ENCODE measurements at places on chromosomes 7 and 10. TPM values are rescaled to one million over a fixed set of nuclear protein-coding genes. Genes with fewer than 3 reads are reported as not detected.
A peak's percentile ranks its signal among the peaks of the same experiment; 100 is the strongest.

- DNase-seq: no peak
Observed at GRCh38 chr10:91566115-91566514, 66.8 kb downstream of the PPP1R3C start.

- DNase-seq: no peak
Observed at GRCh38 chr10:10833955-10834354, 183.7 kb upstream of the CELF2 start.

GRCh38 chr7:133770863-133771492 is 356.2 kb upstream of the LRGUK start:
- no peak for DNase-seq

DNA sequence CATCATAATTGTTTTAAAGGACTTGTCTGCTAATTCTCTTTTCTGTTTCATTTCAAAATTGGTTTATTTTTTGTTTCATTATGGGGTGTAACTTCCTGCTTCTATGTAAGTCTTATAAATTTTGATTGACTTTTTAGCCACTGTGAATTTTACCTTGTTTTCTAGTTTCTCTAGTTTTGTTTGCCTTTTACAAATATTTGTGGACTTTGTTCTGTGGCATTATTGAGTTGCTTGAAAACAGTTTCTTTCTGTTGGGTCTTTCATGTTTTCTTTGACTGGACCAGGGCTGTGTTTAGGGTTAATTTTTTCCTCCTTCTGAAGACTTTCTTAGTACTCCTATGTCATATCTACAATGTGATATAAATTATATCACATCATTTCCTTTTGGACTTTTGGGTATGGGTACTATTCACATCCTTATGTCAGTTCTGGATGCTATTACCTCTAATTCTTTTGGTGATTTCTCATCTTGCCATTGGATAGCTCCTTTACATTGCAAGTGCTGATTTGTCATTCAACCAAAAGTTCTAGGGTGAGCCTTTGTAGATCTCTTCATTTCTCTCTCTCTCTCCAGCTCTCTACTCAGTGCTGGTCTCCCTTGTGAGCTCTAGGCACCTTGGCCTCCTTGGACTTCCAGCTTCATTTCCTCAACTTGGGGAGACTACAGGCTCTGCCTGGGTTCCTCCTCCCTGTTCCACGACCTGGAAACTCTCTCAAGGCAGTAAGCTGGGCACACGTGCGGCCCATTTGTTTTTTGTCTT is 36.9 kb downstream of the MLLT10 start:
- no peak for DNase-seq

GRCh38 chr7:43071604-43072003 is 40.8 kb upstream of the HECW1 start:
- no peak for DNase-seq

- DNase-seq: no peak
Observed at GRCh38 chr7:36802459-36803135, 78.3 kb upstream of the AOAH start.

The SEC23IP gene
- 42.0 TPM for total RNA-seq

- peak; percentile 94 for DNase-seq
Observed at GRCh38 chr10:119409906-119410305, 132.6 kb downstream of the RGS10 start.

- DNase-seq: peak; percentile 18
Observed at GRCh38 chr7:260441-261281, 29.3 kb upstream of the FOXL3 start.

GRCh38 chr7:144388950-144389349 is 14.5 kb downstream of the NOBOX start:
- no peak for DNase-seq

DNA sequence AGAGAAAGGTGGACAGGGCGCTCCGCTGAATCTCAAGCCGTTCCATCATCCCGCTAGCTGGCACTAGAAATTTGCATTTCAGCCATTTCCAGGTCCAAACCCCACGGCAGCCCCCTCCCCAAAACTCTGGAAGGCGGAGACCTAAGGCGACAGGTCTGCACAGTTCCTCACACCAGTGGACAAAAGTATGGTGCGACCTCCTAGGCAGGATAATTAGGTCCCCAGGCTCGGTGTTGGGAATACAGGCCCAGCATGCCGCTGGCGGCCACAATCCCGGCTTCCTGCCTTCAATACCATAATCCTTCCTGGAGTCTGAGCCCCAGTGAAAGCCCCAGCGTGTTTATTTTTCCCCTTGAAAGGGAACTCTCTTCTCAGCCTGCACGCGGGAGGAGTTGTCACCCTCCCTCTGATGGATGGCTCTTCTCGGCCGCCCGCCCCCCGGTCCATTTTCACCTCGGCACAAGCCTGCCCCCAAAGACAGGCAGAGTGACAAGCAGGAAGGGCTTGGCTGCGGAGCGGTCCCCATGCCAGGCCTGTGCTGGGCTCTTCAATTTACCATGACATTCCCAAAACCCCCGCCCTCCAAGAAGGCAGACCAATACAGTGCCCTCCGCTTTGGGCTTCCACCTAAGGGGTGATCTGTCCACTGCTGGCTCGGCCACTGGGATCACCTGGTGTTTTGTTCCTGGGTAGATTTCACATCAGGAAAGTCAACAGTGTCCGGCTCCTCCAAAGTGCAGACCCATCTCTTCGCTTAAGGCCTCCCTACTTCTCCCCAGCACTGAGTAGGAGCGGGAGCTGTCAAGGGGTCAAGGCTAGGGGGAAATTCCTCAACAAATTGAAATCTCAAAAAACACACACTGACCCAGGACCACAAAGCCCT is 2.2 kb downstream of the FGFR2 start:
- no peak for DNase-seq

DNA sequence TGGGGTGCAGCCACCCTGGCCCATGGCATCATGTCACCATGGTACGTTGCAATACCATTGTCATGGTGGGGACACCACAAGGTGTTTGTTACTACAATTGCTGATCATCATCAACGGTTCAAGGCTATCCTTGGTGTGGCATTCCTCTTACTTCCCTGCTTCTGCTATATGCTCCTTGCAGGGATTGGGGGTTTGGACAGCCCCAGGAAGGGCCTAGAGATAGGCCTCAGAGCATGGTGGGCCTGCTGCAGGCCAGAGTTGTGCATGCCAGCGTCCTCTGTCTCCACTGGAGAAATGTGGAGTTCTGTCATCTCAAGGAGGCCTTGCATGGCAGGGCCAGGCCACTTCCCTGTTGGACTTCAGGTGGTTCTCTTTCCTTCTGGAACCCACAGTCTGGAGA is 234.6 kb upstream of the MKI67 start:
- no peak for DNase-seq

The GSTO2 gene
- 1.9 TPM for total RNA-seq

- no peak for DNase-seq
Observed at GRCh38 chr10:21675157-21675796, 141.2 kb downstream of the MLLT10 start.

The SAMD9L gene
- total RNA-seq: 9.0 TPM

The ARHGEF5 gene
- 1.4 TPM for total RNA-seq

The ANLN gene
- 1.5 TPM for total RNA-seq

DNA sequence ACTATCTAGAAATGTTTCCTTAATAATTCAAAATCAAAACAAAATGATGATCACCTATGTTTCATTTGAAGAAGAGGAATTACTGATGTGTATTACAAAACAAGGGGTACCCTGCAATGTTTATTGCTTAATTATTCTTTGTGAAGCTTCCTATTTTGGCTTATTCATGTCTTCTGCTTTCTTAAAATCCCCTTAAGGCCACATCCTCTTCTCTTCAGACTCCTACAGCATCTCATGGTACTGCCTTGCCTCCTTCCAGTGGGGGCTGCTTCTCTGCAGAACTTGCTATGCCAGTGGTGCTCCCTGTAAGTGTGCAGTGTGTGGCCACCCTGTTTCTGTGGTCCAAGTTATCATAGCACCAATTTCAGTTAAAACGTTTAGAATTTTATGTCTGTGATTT is 35.0 kb downstream of the CCDC146 start:
- DNase-seq: no peak

- no peak for DNase-seq
Observed at GRCh38 chr7:127654404-127655394, 2.7 kb downstream of the SND1 start.

DNA sequence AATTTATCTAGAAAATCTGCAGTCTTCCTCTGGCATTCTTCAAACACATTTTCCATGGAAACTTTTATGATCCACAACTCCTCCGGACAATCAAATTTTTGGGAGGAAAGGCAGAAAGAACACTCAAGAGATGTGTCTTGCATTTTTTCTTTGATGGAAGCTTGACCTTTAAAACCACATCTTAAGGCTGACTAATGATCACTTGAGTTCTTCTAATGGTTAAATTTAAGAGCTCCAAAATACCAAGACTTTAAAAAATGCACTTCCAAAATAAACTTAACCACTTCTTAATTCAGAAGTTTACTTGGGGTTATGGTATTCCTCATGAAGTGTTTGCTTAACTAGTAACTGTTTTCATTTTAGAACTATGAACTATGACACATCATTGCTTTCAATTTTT is 43.3 kb downstream of the ETV1 start:
- DNase-seq: no peak

The FRAT1 gene
- total RNA-seq: 3.7 TPM

DNA sequence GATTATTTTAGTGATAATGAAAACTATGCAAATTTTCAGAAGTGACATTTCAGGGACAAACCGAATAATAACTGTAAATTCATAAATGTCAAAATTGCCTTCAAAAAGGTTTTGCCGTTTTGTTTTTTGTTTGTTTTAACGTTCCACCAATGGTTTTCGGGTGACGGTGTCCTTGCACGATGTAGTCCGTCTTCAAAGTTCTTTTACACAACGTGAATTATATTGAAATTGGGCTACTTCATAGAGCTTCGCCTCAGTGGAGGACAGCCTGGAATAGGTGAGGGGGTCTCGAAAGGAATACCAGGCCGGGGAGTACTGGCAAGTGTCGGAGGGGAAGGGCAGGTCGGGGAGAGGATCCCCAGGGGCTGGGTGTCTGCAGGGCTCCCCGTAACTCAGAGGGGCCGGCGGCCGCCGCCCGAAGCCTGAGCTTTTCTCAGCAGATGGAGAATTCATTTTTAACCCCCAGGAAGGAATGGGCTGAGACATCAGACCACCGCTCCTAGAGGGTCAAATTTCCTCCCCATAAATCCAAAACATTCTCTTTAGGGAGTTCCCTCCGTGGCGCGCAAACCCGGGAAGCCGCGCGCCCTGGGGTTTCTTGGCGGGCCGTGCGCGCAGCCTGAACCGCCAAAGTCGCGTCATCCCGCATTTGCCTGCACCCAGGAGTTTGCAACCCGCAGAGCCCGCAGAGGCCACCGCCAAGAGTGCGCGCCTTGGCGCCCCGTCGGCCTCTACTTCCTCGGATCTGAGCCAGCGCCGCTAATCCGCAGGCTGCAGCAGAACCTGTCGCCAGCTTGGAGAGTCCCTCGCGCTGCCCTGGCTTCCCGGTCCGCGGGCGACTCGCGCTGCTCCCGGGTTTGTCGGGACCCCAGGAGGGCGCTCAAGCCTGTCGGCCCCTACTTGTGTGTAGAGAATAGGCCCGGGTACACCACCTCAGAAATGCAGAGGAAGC is 17.3 kb upstream of the EVX1 start:
- no peak for DNase-seq

The CCDC71L gene
- total RNA-seq: 6.9 TPM

The ABCB1 gene
- 1.8 TPM for total RNA-seq

DNA sequence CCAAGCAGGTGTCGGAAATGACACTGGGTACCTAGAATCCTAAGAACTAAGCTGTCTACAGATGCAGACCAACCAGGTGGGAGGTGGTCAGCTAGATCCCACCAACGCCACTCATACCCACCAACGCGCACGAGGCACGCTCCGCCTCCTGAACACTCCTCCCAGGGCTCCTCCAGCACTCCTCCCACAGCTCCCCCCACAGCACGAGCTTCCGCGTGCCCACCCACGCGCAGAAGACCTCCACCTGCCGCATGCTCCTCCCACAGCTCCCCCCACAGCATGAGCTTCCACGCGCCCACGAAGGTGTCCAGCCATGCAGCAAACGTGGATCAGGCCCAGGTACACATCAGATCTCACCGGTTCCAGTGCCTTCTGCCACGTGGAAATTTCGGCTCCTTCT is 196.0 kb downstream of the MAD1L1 start:
- no peak for DNase-seq

DNA sequence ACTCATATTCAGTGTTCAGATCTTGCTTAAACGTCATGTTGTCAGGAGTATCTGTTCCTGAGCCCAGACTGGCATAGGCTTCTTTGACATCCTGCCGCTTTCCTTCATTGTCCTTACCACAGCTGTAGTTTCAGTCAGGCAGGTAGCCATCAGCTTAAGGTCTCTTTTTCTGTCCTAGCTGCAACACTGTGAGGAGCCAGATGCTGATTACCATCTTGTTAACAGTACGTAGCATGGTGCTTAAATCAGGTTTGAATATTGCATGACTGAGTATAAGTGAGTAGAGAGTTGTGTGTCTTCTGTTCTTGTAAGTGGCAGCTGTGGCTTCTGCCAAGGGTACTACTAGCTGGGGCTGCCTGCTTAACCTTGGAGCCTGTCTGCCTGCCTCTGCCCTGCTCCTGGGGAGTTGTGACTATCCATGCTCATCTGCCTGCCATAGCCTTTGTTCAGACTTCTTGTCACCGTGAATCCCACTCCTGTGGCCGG is 92.6 kb downstream of the MAPK8 start:
- DNase-seq: no peak

GRCh38 chr7:47664650-47665195 is 82.8 kb upstream of the TNS3 start:
- DNase-seq: no peak

- no peak for DNase-seq
Observed at GRCh38 chr10:36303896-36304295, 661.8 kb upstream of the FZD8 start.

- DNase-seq: no peak
Observed at GRCh38 chr10:24176658-24177057, 32.3 kb upstream of the KIAA1217 start.

The MTPN gene
- 70.4 TPM for total RNA-seq

The PRSS37 gene
- not detected for total RNA-seq

GRCh38 chr7:27179030-27179429 is 4.9 kb upstream of the HOXA10 start:
- DNase-seq: no peak

The CABCOCO1 gene
- total RNA-seq: not detected

GRCh38 chr7:21542891-21543527 is at the start of gene DNAH11:
Gene DNAH11 (plus strand): TSS chr7:21543039. CDS start chr7:21543246, 207 bp downstream.
- peak; percentile 47 for DNase-seq

GRCh38 chr7:25884265-25884828 is 267.7 kb upstream of the NFE2L3 start:
- DNase-seq: no peak

DNA sequence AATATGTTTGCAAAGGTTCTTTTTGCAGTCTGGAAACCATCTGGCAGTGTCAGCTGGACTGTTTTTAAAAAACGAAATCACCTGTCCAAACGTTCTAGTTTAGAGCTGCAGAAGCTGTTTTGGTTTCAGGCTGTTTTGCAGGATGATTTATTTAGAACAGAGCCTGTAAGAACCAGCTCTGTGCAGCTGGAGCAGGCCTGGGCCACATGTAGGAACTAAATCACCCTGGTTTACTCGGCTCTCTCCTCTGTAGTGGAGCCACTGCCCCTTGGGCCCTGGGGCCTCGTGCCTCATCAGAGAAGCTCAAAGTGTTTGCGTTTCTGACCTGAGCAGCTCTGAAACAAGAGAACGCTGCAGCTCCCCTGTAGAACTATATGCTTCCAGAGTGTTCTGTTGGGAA is 142.5 kb downstream of the ACTR3B start:
- no peak for DNase-seq

All from heart left ventricle (tissue), 16 donors.